Breast epithelium (tissue), 4 donors: ENCODE measurements at places on chromosomes 7 and 10. TPM values are rescaled to one million over a fixed set of nuclear protein-coding genes. Genes with fewer than 3 reads are reported as not detected.

- H3K4me3 ChIP-seq, result peak overlapping the region; percentile 27
- H3K27ac ChIP-seq, result no peak overlapping the region
- no peaks in the 10 kb centered on the region for H3K27me3 ChIP-seq
- H3K4me1 ChIP-seq, result no peaks in the 10 kb centered on the region
Measured at GRCh38 chr7:92608380-92609322, 18.5 kb upstream of the FAM133B start.

- no peaks in the 10 kb centered on the region for H3K27me3 ChIP-seq
- no peak overlapping the region for H3K27ac ChIP-seq
- no peak overlapping the region for H3K4me3 ChIP-seq
- no peaks in the 10 kb centered on the region for H3K4me1 ChIP-seq
- no peak for DNase-seq
- no peaks in the 10 kb centered on the region for H3K36me3 ChIP-seq
Measured at GRCh38 chr7:45969940-45970339, 48.9 kb upstream of the IGFBP3 start.

- H3K27me3 ChIP-seq, result no peaks in the 10 kb centered on the region
- no peak overlapping the region for H3K4me3 ChIP-seq
- no peak overlapping the region for H3K27ac ChIP-seq
- no peaks in the 10 kb centered on the region for H3K36me3 ChIP-seq
- H3K4me1 ChIP-seq, result no peaks in the 10 kb centered on the region
- peak; percentile 54 for DNase-seq
Measured at GRCh38 chr10:75542906-75543305, 111.5 kb downstream of the LRMDA start.

- no peak for DNase-seq
- no peak overlapping the region for H3K4me3 ChIP-seq
- H3K36me3 ChIP-seq, result no peaks in the 10 kb centered on the region
- peaks cover 11% of the 10 kb centered on the region for H3K27me3 ChIP-seq
- H3K4me1 ChIP-seq, result no peaks in the 10 kb centered on the region
Measured at GRCh38 chr10:130652964-130653578, 516.9 kb downstream of the GLRX3 start.

GRCh38 chr7:91780521-91780920 lies 100.0 kb downstream of the MTERF1 start:
- DNase-seq, result no peak
- no peak overlapping the region for H3K4me3 ChIP-seq
- no peak overlapping the region for H3K27ac ChIP-seq
- H3K4me1 ChIP-seq, result no peaks in the 10 kb centered on the region
- no peaks in the 10 kb centered on the region for H3K36me3 ChIP-seq
- H3K27me3 ChIP-seq, result no peaks in the 10 kb centered on the region

- H3K4me3 ChIP-seq, result no peak overlapping the region
- no peaks in the 10 kb centered on the region for H3K27me3 ChIP-seq
- H3K4me1 ChIP-seq, result peaks cover 6% of the 10 kb centered on the region
Measured at GRCh38 chr10:86946213-86947155, 10.9 kb downstream of the MMRN2 start.

The PGAM2 gene
- total RNA-seq, result 0.66 TPM

The IQUB gene
- 8.2 TPM for total RNA-seq

The PPRC1 gene
- 9.1 TPM for total RNA-seq

The ZNF804B gene
- total RNA-seq, result 0.33 TPM
